NCI-H446 (cell line): ENCODE measurements at places on chromosomes 13 and 19.

- no peak for DNase-seq
Observed at GRCh38 chr19:2415281-2415972, 12.0 kb downstream of the TIMM13 start.

DNA sequence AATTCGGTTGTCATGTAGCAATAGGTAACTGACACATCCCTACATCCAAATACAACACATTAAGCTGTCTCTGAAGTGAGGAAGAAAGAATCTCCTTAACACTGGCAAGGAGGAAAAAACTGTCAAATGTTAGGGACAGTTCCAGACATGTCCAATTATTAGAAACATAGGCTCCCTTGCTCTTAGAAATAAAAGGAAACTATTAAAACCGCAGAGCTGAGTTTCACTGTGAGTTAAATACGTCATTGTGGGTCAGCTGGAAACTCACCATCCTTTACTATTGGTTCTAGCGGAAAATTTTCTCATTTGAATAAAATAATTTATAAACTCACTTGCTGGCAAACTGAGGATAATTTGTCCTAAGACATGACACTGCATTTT is 40.7 kb downstream of the STARD13 start:
- no peak for DNase-seq

GRCh38 chr13:95182570-95183265 is 118.5 kb downstream of the ABCC4 start:
- DNase-seq: no peak

GRCh38 chr13:25971047-25971446 is 80.8 kb downstream of the SHISA2 start:
- DNase-seq: no peak

DNA sequence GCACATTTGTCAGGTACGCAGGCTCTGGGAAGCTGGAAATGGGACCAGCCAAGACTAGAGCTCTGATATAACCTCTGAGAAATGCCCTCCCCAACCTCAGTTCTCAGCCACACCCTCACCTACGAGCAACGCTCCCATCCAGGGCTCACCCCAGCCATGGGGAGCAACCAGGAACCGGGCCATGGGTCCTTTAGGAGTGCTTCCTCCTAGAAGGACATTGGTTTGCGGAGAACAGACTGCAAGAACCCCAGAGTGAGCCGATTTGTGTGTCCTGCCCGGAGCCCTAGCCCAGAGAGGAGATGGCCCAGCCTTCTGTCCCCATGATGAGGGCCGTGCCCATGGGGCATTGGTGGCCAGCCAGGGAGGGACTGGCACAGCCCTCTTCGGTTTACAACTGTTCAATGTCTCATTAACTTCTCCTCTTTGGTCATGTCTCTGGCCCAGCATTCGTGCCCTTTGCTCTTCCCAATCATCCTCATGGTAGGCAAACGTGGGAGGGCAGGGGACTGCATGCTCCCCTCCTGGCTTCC is 32.9 kb upstream of the IGSF23 start:
- DNase-seq: no peak

- DNase-seq: no peak
Observed at GRCh38 chr19:7706188-7706954, 4.4 kb upstream of the FCER2 start.

DNA sequence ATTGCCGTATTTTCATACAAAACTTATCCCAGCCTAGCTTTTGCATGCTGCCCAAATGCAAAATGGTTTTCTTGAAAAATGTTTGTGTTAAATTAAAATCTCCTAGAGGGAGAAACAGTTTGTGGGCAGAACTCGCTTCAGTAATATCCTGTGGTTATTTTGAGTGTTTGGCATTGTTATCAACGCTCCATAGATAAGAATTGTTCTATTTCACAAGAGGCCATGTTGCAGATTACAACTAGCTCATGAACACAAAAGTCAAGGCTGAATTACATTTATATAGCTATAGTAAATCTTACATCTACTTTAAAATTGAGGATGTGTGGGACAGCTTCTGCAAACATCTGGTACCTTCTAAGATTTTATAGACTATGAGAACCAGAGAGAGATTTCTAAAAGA is 447.9 kb downstream of the DCT start:
- no peak for DNase-seq

DNA sequence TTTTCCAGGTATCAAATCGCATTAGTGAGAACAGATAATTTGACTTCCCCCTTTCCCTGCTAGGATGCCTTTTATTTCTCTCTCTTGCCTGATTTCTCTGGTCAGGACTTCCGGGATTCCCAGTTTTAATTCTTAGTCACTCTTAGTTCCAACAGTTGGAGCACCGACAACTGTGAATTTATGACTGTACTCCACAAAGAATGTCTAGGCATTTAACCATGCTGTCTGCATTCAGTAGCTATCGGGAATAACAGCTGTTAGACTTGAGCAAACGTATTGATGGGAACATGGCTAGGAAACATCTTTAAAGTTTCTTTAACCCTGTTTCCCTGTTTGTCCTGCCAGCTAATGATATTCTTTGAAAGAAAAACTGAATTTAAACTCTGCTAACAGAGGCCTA is 14.1 kb upstream of the SPACA7 start:
- DNase-seq: no peak

GRCh38 chr13:43551897-43552456 is 234.8 kb downstream of the ENOX1 start:
- no peak for DNase-seq

DNA sequence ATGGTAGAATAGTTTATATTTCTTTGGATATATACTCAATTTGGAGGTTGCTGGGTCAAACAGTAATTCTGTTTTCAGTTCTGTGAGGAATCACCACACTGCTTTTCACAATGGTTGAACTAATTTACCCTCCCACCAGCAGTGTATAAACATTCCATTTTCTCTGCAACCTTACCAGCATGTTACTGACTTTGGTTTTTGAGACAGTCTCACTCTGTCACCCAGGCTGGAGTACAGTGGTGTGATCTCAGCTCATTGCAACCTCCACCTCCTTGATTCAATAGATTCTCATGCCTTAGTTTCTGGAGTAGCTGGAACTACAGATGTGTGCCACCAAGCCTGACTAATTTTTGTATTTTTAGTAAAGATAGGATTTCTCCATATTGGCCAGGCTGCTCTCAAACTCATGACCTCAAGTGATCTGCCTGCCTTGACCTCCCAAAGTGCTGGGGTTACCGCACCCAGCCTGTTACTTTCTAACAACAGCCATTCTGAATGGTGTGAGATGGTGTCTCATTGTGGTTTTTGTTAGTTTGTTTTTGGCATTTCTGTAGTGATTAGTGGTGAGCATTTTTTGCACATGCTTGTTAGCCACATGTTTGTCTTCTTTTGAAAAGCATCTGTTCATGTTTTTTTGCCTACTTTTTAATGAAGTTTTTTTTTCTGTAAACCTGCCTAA is 12.5 kb downstream of the ZNF714 start:
- DNase-seq: no peak

GRCh38 chr13:52903320-52903719 is 54.9 kb upstream of the PCDH8 start:
- DNase-seq: no peak

- DNase-seq: no peak
Observed at GRCh38 chr13:45779901-45780300, 71.7 kb downstream of the SIAH3 start.

- no peak for DNase-seq
Observed at GRCh38 chr19:39568604-39569003, 28.6 kb upstream of the EID2 start.

DNA sequence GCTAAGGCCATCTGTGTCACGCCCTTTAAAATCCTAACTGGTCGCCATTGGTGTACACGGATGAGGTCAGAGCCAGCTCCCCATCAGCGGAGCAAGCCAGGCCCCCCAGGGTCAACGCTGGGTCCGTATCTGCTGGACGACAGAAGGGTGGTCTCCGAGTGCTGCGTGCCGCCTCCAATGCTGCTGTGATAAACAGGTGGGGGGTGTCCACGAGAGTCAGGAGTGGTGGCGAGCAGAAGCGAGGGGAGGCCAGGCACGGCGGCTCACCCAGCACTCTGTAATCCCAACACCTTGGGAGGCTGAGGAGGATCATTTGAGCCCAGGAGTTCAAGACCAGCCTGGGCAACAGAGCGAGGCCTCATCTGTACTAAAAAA is 30.8 kb upstream of the CACTIN start:
- DNase-seq: no peak

- DNase-seq: no peak
Observed at GRCh38 chr13:96762876-96763275, 231.4 kb downstream of the OXGR1 start.

DNA sequence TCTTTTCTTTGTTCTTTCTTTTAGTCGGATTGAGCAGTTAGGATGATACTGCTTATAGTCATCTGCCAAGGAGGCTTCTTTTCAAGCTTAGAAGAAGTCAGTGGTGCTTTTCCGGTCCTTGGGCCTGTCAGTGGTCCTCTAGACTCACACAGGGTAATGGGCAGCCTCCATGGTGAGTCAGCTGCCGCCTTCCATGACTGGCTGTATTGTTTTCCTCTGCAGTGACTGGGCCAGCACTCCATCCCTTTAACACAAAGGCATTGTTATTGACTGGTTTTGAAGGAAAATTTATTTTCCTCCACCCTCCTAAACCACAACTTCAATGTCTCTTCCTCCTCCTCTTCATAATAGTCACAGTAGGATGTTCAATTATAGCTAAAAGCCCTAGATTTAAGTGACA is 47.1 kb upstream of the CNMD start:
- no peak for DNase-seq

GRCh38 chr19:47428177-47428894 is 9.0 kb upstream of the MEIS3 start:
- peak; percentile 100 for DNase-seq

DNA sequence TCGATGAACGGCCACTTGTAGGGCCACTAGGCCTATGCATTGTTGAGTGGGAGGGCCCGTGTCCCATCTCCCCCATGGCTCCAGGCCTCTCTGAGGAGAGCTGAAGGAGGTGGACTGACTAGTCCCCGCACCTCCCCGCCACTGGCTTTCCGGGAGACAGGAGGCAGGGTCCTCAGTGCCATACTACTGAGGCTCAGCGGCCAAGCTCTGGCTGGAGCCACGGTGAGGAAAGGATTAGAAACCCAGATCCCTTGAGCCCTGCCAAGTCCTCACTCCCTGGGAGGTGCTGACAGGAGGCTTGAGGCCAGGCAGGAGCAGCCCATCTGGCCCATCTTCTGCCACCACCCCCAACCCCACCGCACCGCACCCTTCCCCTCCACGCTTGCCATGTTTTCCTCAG is 29.0 kb downstream of the CCDC8 start:
- DNase-seq: peak; percentile 86

DNA sequence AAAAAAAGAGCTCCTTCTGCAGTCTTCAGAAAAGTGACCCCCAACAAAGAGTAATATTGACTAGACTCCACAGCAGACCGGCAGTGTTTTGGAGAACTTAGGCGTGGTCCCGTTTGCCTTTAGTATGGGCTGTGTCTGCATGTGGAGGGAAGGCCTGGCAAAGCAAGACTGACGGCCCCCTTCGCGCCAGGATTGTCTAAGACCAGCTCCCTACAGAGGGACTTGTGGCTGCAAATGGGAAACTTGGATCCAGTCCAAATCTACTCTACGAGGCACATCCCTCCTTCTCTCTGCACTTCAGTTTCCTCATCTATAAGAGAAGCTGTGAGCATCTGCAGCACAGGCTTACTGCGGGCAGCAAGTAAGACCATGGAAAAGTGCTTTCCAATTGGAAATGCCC is 350.0 kb downstream of the ZNF536 start:
- no peak for DNase-seq

- no peak for DNase-seq
Observed at GRCh38 chr13:34523406-34523805, 418.7 kb upstream of the NBEA start.

DNA sequence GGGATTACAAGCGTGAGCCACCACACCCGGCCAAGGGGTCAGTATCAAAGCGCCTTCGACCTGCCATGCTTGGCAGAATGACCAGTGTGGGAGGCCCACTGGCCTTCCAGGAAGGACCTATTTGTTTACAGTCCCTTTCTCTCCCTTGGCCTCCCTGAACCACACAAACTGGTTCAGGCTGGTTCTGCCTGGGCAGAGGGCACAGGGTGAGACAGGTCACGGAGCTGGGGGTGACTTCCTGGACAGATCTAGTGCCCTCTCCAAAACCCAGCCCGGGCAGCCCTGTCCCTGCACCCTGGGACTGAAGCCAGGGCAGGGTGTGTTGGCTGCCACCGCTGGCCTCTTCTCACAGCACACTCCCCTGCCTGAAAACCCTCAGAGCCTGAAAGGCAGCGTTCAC is 11.3 kb downstream of the PLEKHF1 start:
- no peak for DNase-seq

- no peak for DNase-seq
Observed at GRCh38 chr19:48866692-48867091, 1.7 kb downstream of the PLEKHA4 start.

GRCh38 chr13:111158136-111158805 is 43.2 kb downstream of the ARHGEF7 start:
- no peak for DNase-seq
